ENCODE measurements at places on chromosomes 2 and 18. TPM values are rescaled to one million over a fixed set of nuclear protein-coding genes. Genes with fewer than 3 reads are reported as not detected.

- no peak for DNase-seq
Measured at GRCh38 chr2:27920148-27920885, 29.8 kb downstream of the BABAM2 start.

Gene NEU4
- not detected for polyA plus RNA-seq

- no peak for DNase-seq
Measured at GRCh38 chr2:44777537-44777936, 164.0 kb upstream of the SIX3 start.

- peak; percentile 88 for DNase-seq
Measured at GRCh38 chr2:117856415-117857210, 42.1 kb downstream of the DDX18 start.

DNA sequence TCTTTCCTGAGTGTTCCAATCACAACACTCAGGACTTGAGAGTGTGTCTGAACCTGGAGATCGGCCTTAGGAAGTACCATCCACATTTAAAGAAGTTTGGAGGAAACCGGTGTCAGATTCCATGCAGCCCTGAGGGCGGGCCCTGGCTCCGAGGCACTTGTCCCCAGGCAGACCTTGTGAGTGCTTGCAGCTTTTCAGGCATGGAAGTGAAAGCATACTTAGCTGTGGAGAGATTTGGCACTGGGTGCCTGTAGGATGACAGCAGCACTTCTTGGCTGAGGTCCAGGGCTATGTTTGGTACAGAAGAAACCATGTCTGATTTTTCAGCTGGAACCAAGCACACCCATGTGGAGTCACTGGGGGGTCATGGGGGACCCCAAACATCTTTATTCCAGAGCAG, 230.8 kb downstream of the SEPTIN10 start:
- DNase-seq, result no peak

GRCh38 chr18:31046916-31047315, 4.4 kb upstream of the DSC3 start:
- no peak for DNase-seq

GRCh38 chr18:6406075-6406909, 8.4 kb downstream of the L3MBTL4 start:
- no peak for DNase-seq

DNA sequence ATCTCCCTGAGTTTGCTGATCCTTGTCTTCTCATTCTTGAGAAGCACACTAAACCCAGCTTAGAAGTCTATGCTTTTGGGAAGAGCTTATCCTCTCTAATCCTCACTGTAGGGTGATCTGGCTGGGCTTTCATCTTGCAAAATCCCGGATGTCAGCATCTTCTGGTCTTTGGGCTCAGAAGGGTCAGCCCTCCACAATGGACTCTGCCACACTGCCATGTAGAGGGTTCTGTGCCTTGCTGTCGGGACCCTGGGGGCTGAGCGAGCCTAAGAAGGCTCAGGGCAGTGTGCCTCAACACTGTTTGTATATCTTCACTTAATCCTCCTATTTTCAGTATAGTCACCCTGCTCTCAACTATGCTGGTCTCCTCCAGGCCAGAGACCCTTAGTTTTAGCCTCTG, 102.3 kb downstream of the TGIF1 start:
- no peak for DNase-seq

- no peak for DNase-seq
Measured at GRCh38 chr2:161650116-161651015, 26.1 kb downstream of the SLC4A10 start.

GRCh38 chr2:98524168-98524567, 79.5 kb downstream of the INPP4A start:
- DNase-seq, result no peak

Gene ME2
- 38.6 TPM for polyA plus RNA-seq

GRCh38 chr2:75570948-75571729, 10.4 kb upstream of the EVA1A start:
- peak; percentile 50 for DNase-seq

Gene BUB1
- polyA plus RNA-seq, result 14.1 TPM

Gene CD28
- polyA plus RNA-seq, result not detected

GRCh38 chr2:222732489-222733178, 61.2 kb downstream of the MOGAT1 start:
- DNase-seq, result no peak

- no peak for DNase-seq
Measured at GRCh38 chr2:1705557-1706076, 38.7 kb downstream of the PXDN start.

DNA sequence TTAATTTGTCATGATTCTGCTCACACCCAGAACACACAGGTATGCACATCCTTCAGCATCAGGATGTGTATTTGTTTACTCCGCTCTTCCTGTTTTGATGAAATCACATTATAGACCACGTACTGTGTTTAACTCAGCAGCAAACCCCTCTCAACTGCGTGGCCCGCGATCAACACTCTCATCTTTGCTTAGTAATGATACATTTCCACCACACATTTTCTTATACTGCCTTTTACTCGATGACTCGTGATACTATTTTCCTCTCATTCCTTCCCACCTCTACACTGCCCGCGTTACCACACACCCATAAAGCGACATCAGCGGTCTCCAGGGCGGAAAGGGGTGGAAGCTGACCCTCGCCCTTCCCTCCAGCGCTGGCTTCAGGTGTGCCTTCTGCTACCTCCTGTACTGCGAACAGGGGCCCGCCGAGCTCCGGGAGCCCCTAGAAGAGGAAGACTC, 1.3 kb downstream of the NETO1 start:
- DNase-seq, result no peak

Gene CYP26B1
- 0.04 TPM for polyA plus RNA-seq

DNA sequence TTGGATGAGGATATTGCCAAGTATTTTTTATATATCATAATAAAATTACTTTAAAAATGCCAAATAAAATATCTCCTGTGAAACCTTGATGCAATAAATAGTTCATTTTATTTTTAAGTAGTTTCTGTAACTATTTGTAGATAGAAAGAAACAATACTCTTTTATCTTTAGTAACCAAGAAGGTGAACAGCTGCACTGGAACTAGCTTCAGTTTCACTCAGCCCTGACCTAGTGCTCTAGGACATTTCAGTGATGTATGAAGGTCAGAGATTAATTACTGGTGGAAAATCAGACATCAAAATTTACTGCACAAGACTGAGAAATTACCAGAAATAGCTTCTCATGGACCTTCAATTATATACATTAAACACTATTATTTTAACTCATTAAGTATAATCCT, 1305.0 kb downstream of the CNTNAP5 start:
- no peak for DNase-seq

Gene LTBP1
- 517 TPM for polyA plus RNA-seq

DNA sequence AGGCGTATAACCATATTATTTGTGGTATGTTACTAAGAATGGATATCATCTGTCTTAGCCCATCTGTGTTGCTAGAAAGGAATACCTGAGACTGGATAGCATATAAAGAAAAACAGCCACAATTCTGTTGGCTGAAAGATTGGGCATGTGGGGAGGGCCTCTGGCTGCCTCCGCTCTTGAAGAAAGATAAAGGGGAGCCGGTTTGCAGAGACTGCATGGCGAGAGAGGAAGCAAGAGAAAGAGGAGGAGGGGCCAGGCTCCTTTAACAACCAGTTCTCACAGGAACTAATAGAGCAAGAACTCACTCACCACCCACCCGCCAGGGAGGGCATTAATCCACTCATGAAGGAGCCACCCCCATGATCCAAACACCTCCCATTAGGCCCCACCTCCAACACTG, 29.2 kb upstream of the UXS1 start:
- no peak for DNase-seq

DNA sequence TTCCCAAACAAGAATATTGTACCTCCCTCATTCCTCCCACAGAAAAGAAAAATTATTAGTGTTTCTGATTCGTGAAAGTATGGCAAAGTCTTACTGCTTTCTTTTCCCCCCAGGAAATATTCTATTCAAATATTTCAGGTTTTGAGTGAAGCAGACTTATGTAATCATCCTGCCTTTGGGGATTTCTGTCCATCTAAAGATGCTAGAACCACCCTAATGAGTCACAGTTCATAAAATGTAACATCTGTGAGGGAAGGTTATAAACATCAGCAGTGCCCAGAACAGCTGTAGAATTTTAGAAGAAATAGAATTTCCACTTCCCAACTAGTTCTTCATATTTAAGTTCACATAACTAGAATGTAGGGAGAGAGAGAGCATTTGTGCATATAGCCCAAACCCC, 39.0 kb downstream of the EEF1B2 start:
- no peak for DNase-seq

DNA sequence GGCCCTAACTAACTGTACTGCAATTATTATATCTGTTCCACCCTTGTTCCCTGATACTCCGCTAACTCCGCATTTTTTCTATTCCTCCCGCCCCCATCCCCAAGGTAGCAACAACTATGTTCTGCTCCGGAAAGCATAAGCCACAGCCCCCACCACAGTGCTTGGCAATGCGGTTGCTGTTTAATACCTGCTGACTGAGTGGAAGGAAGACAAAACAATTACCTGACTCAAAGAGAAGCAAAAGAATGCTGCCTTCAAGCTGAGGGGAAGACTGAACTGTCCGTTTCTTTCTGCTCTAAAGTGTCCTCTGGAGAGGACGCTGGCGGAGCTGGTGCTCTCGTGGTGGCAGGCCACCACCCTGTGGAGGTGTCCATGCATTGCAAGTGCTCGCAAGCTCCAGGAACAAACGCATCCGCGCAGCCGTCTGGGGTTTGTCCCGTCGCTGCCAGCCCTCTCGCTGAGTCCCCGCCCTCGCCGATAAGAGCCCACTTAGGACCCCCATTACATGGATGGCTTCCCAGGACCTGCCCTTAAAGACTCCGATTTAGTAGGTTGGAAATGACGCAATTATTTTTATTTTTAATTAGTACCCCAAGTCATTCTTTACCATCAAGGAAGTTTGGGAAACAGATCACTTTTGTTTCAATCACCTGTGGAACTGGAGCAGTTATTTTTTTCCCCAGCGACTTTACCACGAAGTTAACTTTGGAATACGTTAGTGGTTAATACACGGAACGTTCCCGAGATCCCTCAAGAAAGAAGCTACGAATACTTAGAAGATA, 1.6 kb upstream of the MYL12A start:
- no peak for DNase-seq
